ENCODE measurements at places on chromosomes 12 and 14.

DNA sequence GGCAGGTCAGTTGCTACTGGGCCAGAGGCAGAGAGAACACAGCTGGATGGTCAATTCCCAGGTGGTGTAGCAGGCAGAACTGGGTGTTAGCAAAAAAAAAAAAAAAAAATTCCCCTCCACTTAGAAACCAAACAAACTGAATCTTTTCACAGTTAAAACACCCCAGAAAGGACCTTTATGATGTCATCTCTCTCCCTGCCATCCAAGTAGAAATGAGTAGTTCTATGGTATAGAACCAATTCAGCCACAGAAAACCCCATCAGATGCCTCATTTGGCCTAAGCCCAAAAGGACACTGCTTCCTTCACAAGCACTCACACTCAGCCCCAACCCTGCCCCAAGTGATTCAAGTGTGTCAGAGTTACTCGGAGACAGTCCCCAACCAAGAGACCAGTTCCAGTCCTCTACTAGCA lies 230.8 kb downstream of the DPF3 start:
- DNase-seq, result no peak

- no peak for DNase-seq
Observed at GRCh38 chr14:81801921-81802320, 268.3 kb upstream of the SEL1L start.

GRCh38 chr14:104776961-104777807 lies 18.4 kb downstream of the AKT1 start:
- DNase-seq, result no peak

DNA sequence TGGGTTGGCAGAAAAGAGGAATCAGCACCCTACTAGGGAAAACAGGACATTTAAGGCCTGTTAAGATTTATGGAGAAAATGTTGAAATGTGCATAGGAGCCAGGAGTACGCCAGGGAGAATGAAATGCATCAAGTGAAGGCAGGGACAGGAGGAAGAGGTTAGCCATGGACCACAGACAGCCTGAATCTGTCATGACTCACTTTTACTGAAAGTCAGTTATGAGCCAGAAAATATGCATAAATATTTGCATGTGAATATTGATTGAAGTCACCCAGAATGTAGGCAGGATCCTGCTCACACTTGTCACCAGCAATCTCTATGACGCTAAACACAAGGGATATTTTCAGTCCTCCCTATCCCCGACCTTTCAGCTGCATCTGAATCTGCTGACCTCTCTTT lies 25.1 kb upstream of the CDK17 start:
- DNase-seq, result no peak

DNA sequence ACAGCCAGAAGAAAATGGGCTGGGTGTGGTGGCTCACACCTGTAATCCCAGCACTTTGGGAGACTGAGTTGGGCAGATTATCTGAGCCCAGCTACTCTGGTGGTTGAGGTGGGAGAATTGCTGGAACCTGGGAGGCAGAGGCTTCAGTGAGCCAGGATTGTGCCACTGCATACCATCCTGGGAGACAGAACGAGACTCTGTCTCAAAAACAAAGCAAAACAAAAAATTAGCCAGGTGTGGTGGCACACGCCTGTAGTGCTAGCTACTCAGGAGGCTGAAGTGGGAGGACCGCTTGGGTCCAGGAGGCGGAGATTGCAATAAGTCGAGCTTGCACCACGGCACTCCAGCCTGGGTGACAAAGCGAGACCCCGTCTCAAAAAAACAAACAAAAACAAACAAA lies 3.8 kb upstream of the EMP1 start:
- DNase-seq, result no peak

DNA sequence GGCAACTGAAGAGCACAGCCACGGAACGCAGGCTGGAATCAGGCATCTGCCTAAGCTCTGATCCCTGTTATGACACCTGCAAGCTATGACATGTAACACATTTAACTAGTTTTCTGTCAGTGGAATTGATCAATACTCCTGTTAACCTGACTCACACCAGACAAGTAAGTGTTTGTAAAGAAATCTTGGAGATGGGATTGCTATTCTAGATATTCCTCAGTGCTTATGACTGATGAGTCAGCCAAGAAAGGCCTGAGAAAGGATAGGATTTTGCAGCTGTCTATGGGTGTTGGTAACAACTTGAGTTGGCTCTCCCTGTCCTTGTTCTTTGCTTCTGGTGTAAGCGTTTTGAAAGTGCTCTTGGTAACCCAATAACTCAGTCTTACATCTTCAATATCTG lies 110.5 kb downstream of the GPR135 start:
- DNase-seq, result no peak

GRCh38 chr14:72613975-72614319 lies 280.0 kb downstream of the DPF3 start:
- DNase-seq, result no peak

DNA sequence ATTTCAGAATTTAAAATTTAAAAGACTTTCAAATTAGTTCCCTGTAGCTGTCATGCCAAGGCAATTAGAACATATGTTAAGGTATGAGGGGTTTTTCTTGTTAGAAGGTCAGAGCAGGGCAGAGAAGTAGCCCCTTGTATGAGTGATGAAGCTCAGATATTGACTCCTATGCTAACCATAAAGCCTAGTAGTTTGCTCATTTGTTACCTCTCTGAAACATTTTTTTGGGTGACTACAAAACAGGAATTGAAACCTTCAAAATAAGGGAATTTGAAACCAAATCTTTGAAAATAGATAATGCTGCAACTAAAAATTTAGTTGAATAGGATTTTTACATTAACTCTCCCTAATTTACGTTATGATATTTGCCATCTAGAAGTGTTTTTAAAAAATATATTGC lies 333.5 kb downstream of the NAV3 start:
- DNase-seq, result no peak

- DNase-seq, result no peak
Observed at GRCh38 chr12:132485619-132486018, 4.3 kb upstream of the FBRSL1 start.

GRCh38 chr14:37566811-37567371 lies 28.2 kb downstream of the FOXA1 start:
- DNase-seq, result no peak

GRCh38 chr12:29081101-29081500 lies 68.0 kb upstream of the FAR2 start:
- DNase-seq, result no peak

DNA sequence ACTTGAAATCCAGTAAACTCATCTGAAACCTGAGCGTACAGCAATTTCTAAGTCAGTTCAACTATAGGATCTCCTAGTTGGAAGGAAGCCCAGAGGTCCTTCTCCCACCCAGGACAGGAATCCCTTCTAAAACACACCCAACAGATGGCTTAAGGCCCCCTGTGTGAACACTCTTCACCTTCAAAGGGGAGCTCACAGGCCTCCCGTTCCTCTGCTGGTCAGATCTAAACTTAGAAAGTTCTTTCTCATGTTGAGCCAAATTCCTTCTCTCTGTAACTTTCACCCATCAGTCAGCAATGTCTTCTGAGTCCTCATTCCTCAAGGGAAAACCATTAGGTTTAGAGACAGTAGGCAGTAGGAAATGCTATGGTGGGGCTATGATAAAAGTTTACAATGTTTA lies 355.2 kb downstream of the PCNX1 start:
- DNase-seq, result no peak

DNA sequence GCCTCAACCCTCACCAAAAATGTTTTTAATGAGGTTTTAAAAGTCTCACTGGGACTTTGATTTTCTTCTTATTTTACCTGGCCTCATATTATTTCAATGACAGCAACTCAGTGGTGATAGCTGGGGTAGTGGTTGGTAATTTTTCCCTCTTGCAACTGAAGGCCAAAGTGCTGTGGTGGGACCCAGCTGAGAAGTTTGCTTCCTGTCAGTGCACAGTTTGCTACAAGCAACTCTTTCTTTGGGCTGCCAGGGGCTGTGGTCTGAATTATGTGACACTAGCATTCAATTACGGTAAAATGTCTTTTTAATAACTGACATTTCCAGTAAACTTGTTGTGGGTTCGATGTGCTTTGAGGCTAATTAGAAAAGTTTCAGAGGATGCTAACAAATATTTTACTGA lies 65.3 kb downstream of the IFNG start:
- no peak for DNase-seq
